Osteoblast (primary cell): ENCODE measurements at places on chromosomes 7 and 10. TPM values are rescaled to one million over a fixed set of nuclear protein-coding genes. Genes with fewer than 3 reads are reported as not detected.

AKR1C3 gene
- 207 and 238 TPM in 2 replicates for total RNA-seq

- no peaks in the 10 kb centered on the region for H3K36me3 ChIP-seq
- no peaks in the 10 kb centered on the region for H3K27me3 ChIP-seq
- no peak overlapping the region for H3K4me3 ChIP-seq
- no peak overlapping the region for H3K27ac ChIP-seq
Measured at GRCh38 chr7:94284104-94284503, 110.6 kb upstream of the COL1A2 start.

LMBR1 gene
- total RNA-seq, result 39.4 and 44.8 TPM in 2 replicates

TUBGCP2 gene
- total RNA-seq, result 60.8 and 63.6 TPM in 2 replicates

POU6F2 gene
- under 0.01 TPM in 1 of 2 replicates, not detected in the other for total RNA-seq

DNA sequence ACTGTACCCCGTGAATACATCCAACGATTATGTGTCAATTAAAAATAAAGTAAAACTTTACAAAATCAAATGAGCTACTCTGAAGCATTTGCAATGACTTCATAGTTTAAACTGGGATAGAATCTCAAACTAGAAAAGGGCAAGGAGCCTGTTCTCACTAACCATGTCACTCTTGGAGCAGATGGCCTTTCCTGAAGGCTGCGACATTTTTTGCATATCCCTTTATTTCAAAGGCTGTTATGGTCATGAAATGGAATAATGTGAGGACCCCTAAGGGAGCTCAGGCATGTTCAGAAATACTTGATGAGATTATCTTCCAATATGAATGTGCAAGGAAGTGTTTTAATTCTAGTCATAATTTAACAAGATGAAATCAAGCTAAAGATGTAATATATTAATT is 679.4 kb downstream of the NRG3 start:
- no peaks in the 10 kb centered on the region for H3K27me3 ChIP-seq
- no peaks in the 10 kb centered on the region for H3K4me1 ChIP-seq
- no peak overlapping the region for H3K27ac ChIP-seq

GRCh38 chr7:2908103-2908683 is 64.1 kb upstream of the GNA12 start:
- no peak overlapping the region for H3K4me3 ChIP-seq
- H3K36me3 ChIP-seq, result no peaks in the 10 kb centered on the region
- peak; percentile 74 for DNase-seq
- no peaks in the 10 kb centered on the region for H3K4me1 ChIP-seq
- H3K27me3 ChIP-seq, result no peaks in the 10 kb centered on the region
